ENCODE measurements at places on chromosomes 6 and 20.
A peak's percentile ranks its signal among the peaks of the same experiment; 100 is the strongest.

DNA sequence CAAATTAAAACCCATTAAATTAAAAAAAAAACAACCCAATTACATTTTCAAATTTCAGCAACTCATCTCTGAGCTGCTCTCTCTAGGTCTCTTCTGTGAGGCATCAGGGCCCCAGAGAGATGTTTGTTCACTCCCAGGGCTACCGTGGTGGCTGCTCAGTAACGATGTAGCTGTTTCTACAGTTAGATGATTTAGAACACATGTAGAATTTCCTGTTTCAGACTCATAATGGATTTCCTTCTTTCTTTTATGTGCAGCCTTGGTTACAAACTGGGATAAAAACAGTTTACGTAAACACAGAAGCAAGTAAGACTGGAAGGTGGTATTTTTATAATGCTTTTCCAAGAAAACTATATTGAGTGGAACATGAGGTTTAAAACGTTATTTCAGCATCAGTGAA, 116.1 kb upstream of the CCN2 start:
- DNase-seq = no peak

DNA sequence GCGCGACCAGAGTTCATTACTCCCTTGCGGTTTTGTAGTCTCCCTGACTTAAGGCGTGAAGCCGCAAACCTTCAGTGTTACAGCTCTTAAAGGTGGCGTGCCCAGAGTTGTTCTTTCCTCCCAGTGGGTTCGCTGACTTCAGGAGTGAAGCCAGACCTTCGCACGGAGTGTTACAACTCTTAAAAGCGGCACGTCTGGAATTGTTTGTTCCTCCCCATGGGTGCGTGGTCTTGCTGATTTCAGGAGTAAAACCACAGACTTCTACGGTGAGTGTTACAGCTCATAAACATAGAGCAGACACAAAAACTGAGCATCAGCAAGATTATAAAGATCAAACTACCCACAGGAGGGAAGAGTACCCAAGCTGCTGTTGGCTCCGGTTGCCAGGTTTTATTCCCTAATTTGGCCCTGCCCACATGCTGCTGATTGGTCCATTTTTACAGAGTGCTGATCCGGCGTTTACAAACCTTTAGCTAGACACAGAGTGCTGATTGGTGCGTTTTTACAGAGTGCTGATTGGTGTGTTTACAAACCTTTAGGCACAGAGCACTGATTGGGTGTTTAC, 10.4 kb downstream of the TMEM14C start:
- DNase-seq = no peak

DNA sequence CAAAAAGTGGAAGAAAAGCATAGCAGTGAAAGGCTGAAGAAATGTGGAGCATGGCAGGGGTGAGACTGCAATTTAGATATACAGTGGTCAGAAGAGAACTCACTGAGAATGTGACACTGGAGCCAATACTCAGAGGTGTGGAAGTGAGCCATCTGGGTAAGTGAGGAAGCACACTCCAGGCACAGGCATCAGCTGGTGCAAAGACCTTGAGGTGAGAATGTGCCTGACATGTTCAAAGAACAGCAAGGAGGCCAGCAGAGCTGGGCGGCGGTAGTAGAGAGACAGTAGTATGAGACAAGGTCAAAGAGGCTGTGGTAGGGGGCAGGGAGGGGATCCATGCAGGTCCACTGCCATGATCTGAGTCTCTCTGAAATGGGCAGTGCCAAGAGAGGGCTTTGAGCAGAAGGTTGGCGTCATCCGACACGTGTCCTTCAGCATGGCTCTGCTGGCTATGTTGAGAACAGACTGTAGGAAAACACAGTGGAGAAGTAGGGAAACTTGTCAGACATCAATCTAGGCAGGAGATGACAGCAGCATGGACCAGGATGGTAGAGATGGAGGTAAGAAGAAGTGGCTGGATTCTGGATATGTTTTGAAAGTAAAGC, 84.4 kb downstream of the PLCG1 start:
- no peak for DNase-seq

GRCh38 chr6:32168350-32168749, 4.0 kb downstream of the EGFL8 start:
- DNase-seq = no peak

GRCh38 chr20:44967207-44967807, 995 bp downstream of the STK4 start:
- peak; percentile 69 for DNase-seq

DNA sequence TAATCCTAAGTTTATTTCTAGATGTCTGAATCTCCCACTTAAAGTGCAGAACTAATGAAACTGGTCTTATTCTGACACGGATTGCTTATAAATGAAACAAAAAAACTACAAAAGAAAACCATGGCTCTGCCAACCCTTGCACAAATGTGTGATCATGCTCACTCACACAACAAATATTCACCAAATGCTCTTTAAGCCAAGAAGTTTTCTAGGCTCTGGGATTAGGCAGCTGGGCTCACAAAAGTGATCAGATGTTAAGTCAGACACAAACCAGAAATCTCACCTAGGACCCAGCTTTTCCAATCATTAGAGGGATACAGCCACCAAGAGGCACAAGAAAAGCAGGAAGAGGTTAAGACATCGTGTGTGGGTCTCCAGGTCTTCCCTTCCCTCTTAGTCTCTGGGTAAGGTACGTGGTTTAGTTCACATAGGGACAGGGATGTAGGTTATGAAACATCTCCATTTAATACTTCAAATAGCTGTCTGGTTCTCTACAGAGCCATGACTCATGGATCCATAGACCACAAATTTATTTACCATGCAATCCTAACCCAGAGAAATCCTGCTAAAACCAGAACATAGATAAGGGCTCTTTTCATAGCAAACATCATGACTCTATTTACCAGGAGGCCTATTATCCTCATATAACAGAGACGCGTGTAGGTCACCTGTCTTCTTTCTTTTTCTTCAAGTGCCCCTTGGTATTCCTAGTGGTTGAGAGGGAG, 165.2 kb downstream of the WDR27 start:
- DNase-seq = no peak

DNA sequence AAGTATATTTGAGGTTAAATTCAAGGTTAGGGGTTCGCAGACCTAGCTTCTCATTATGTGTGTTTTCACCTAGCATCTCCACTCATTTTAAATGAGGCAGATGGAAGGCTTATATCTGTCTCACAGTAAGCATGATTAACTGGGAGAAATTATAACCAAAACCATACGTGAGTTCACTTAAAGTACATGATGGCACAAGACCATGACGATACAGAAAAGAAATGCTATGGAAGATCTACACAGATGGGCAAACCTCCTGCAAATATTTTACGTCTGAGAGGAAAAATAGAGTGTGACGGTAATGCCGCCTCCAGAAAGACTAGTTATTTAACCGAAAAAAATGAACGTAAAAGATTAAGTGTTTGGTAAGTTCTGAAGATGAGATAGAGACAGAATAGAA, 337.8 kb downstream of the FARS2 start:
- no peak for DNase-seq

GRCh38 chr20:60486315-60486714, 528.1 kb downstream of the CDH26 start:
- DNase-seq = no peak

- DNase-seq = no peak
These were observed 213.9 kb downstream of the PREX1 start for GRCh38 chr20:48613926-48614325.

- DNase-seq = peak; percentile 87
These were observed 1.1 kb upstream of the JARID2 start for GRCh38 chr6:15244620-15245360.

DNA sequence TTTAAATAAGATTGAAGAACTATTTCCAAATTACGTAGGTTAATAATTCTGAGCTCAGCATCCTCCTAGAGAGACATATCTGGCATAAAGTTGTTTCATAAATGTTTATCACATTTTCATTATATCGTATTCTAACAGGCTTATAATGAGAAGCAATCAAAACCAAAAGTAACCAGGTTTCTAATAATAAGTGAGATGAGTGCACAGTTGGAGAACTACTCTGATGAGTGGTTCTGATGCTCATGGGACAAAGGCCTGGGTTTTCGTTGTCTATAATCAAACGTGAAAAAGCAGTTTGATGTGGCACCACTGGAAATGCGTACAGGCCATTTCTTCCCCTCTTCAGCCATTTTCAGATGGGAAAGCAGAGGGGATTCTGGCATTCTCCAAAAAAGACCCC, 4.7 kb upstream of the SERPINB6 start:
- no peak for DNase-seq

GRCh38 chr20:34744340-34744739, 40.2 kb downstream of the TP53INP2 start:
- no peak for DNase-seq

DNA sequence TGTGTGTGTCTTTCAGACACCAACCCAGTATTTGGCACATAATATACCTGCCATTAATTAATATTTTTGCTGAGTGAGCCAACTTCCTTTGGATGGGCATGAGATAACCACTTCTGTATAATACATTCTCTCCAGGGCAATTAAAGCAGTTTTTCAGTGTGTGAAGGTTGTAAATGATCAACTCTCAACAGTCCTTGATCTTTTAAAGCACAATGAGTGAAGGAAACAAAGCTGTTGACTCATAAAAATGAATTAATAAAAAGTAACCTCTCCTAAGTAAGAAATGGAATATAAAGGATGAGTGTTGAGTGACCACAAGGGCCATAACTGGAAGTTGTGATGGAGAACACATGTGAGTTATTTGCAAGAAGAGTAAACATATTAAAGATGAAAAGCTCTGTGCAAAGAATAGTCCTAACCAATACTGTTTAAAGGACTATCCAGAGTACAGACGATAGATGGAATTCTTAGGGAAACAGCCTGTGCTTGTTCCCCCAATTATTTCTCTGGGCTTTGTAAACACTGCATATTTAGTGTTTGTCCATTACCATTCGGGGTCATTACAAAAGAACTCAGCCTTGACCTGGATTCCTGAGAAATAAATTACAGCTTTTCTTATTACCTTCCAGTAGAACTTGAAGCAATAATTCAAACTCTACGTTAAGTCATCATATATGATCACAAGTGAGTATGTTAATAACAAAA, 446.2 kb downstream of the PLCB1 start:
- DNase-seq = no peak

DNA sequence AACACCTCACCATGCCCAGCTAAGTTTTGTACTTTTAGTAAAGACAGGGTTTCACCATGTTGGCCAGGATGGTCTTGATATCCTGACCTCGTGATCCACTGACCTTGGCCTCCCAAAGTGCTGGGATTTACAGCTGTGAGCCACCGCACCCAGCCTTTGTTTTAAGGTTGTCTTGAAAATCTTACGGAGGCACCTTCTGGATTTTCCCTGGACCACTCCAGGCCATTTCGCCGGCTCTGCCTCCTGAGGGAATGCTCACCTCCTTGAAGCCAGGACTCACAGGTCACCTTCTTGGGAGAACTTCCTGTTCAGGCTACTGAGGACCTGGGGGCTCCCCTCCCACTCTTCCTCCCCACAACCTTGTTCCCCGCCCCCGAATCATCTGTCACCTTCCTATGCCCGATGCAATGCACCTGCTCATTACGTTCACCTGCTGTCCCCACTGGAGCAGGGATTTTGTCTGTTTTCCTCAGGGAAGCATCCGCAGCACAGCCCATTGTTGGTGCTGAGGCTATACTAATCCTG, 19.4 kb upstream of the RAET1L start:
- no peak for DNase-seq

GRCh38 chr20:7736336-7736735, 203.9 kb downstream of the HAO1 start:
- no peak for DNase-seq

GRCh38 chr6:138428944-138429598, 25.0 kb downstream of the HEBP2 start:
- DNase-seq = peak; percentile 49

GRCh38 chr6:135014353-135014832, 40.2 kb downstream of the HBS1L start:
- no peak for DNase-seq
